ENCODE measurements at places on chromosomes 16 and 17.

DNA sequence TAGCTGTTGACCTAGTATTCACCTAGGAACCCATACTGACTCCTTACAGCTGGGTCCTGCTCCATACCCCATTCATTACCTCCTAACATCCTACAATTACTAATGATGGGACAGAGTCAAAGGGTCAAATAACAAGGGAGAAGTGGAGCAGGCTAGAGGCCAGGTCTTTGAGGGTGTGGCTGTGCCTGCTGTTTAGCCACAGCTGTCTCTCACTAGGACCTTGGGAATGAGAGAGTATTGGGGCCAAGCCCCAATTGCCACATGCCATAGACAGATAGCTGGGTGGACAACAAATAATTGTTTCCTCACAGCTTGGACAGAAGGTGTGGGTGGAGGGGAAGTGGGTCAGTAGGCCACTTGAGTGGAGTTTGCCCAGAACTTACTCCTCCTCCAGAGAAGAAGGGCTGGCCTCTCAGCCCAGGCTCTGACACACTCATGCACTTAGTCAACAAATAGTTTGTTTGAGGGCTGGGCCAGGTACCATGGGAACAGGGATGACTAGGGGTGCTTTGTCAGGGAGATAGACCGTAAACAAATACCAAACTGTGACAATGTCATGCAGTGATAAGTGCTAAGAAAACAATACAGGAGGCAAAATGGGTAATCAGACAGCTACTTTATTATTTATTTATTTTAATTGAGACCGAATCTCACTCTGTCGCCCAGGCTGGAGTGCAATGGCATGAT is 10.2 kb upstream of the CENPT start:
- no peak for DNase-seq

DNA sequence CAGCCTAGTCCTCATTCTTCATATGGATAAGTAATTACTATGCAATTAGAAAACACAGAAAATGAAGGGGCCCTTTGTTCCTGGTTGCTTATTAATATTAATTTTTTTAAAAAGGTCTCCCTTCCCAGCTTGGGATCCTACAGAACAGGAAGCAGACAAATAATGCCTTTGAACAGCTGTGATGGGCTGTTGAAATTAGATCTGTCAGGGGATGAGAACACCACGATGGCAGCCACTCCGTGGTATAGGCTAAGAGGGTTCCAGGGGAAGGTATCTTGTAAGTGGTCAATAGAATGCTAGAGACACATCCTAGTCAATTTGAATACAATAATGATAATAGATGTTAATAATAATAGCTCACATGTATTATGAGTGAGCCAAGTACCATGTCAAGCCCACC is 83.1 kb downstream of the CCDC182 start:
- DNase-seq = no peak

GRCh38 chr16:87125206-87126155 is 191.7 kb downstream of the C16orf95 start:
- DNase-seq = no peak

- no peak for DNase-seq
These were observed 23.6 kb downstream of the INTS2 start for GRCh38 chr17:61904094-61904710.

GRCh38 chr16:58019866-58020538 is 5.6 kb upstream of the MMP15 start:
- no peak for DNase-seq

GRCh38 chr17:5485270-5486205 is at the start of gene DERL2:
DERL2 (minus strand) TSS chr17:5486178; CDS start chr17:5486161, 17 bp downstream.
- DNase-seq = no peak

- DNase-seq = no peak
These were observed at the start of gene ATP2C2 for GRCh38 chr16:84368308-84368996. ATP2C2 (plus strand) TSS chr16:84368538; CDS start chr16:84368616, 78 bp downstream.

DNA sequence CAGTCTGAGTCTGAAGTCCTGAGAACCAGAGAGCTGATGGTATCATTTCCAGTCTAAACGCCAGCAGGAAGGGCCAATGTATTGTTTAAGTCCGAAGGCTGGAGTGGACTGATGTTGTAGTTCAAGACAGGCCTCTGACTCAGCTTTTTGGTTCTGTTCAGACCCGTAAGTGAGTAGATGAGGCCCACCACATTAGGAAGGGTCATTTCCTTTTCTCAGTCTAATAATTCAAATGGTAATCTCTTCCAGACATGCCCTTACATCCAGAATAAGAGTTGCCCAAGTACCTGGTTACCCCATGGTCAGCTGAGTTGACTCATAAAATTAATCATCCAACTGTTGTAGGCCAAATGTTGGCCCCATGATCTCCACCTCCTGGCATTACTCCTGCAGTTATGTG is 442.6 kb upstream of the HSBP1 start:
- DNase-seq = no peak

DNA sequence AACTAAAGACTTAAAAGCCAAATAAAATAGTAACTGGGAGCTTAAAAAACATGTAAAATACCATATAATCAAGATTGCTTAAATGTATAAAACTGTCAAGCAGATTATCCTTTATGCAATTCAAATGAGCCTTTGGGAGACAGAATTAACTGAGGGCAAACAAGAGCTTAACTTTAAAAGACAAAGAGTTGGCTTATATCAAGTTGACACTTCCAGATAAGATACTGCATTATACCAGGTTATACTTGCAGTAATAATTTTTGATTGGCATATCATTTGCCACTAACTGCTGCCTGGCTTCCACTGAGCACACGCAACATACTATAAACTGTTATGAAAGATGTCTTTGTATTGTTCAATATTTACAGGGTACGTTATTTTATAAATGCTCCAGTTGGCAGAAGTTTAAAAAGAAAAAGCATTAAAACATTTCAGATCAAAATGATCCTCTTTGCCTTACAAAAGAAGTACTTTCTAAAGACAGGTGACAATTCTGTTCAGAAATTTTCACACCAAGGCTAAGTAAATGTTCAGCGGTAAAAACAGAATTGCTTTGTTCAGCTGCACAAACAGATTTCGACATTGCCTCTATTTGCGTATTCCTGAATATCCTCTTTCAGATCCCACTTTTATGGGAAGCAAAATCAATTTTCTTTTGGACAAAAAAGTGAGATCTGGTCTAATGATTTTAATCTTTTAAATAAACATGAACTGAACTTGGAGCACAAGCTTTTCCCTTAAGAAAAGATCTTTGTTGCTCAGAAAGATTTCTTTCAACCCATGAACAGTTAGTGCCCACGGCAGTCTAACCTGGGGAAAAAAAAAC is 50.7 kb downstream of the TOX3 start:
- DNase-seq = no peak

DNA sequence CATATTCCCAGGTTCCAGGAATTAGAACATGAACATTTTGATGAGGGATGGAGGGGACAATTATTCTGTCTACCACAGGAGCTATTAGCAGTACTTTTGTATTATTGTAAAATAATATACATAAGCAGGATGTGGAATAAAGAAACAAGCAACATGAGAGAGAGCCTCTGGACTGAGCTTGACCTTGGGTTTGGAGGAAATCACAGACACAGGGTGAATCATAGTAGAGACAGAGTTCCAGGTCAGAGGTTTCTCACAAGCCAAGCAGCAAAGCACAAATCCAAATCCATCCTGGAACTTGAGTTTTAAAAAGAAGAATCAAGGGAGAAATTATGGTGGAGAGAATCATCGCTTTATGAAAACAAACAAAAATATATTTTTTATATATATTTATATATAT is 5.1 kb downstream of the KRT31 start:
- DNase-seq = no peak

GRCh38 chr16:86604436-86605193 is 26.3 kb downstream of the FOXL1 start:
- DNase-seq = no peak

DNA sequence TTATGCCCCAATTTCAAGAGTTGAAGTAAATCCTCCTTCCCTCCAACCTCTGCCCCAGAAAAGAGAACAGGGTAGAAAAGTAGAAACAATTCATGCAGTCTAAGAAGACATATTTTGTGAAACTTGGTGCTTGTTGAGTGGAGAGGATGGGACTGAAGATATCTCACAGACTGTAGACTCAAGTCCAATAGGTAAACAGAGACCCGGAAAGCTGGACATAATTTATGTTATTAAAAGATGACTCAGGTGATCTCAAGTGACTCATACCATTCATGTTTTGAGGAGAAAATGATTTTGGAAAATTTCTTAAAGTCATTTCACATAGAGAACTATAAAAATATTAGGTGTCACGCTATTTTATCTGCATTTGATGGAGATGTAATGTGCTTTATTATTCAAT is 203.1 kb upstream of the SOX9 start:
- DNase-seq = no peak

DNA sequence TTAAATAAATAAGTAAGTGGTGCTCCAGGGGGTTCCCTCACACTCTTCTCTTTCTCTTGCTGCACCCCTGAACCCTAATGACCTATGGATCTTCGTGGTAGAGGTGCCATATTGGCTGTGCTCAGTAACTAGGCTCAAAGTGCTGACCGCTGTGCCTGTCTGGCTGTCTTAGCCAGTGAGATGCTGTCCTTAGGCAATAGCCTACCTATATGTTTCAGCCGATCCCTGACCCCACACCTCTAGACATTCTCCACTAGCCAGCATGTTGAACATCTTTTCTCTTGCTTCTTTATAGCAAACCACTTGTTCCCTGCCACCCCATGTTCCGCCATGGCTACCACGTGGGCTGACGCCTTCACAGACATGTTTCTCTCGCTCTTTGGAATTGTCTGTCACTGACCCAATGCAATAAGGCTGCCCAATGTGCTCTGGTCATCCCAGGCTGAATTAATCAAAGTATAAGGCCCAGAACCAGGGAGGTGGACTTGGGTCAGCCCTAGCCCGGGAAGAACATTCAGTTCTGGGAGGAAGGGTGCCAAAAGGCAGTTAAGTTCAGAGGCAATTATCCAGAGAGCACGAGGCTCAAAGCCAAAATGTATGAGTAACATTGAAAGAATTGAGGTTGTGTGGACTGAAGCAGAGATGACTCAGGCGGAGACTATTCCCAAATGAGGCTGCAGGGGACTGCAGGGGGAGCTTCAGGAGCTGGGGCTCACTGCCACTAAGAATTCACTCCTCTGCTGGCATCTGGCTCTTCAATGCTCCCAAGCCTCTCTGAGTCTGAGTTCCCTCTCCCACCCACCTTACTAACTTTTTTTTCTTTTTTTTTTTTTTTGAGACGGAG is 28.7 kb upstream of the TNRC6A start:
- no peak for DNase-seq

- no peak for DNase-seq
These were observed 23.6 kb downstream of the XYLT1 start for GRCh38 chr16:17447101-17447569.

- no peak for DNase-seq
These were observed 29.9 kb downstream of the MAP3K3 start for GRCh38 chr17:63652106-63652505.

DNA sequence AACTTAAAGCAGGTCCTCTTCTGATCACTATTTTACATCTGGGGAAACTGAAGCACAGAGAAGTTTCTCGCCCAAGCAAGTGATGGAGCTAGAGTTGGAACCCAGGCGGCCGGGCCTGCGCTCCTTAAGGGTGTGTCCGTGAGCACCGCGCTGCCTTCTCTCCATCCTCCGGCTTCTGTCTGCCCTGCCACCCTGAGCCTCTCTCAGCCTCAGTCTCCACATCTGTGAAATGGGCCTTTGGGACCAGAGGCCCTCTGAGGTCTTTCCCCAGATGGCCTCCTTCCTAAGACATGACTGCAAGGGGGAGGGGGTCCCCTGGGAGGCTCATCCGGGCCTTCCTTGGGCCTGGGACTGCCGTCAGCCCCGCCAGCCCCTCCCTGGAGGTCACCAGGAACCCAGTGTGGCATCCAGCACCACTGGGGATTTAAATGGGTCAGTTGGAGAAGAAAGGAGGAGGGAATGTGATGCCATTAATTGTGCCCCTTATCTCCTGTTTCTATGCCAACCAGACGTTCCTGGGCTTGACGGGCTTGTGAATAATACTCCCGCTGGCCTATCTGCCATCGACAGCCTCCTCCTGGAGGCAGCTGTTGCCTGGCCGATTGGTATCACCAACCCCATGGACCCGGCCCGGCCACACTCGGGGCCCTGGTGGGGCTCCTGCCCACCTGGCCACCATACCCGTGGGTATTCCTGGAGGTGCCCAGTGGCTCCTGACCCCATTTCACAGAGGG is 5.1 kb downstream of the ZFPM1 start:
- DNase-seq = no peak

GRCh38 chr16:57159447-57159846 is 26.4 kb downstream of the PSME3IP1 start:
- no peak for DNase-seq

GRCh38 chr17:59684967-59685366 is 22.3 kb downstream of the PTRH2 start:
- no peak for DNase-seq

DNA sequence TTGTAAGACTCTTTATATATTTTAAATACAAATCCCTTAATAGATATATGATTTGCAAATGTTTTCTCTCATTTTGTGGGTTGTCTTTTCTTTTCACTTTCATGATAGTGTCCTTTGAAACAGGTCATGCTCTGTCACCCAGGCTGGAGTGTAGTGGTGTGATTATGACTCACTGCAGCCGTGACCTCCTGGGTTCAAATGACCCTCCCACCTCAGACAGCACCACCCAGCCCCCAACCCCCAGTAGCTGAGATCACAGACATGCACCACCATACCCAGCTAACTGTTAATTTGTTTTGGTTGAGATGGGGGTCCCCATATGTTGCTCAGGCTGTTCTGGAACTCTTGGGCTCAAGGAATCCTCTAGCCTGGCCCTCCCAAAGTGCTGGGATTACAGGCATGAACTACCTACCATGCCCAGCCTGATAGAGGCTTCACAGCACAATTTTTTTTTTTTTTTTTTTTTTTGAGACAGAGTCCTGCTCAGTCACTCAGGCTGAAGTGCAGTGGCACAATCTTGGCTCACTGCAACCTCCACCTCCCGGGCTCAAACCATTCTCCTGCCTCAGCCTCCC is 18.5 kb upstream of the TMIGD1 start:
- no peak for DNase-seq

DNA sequence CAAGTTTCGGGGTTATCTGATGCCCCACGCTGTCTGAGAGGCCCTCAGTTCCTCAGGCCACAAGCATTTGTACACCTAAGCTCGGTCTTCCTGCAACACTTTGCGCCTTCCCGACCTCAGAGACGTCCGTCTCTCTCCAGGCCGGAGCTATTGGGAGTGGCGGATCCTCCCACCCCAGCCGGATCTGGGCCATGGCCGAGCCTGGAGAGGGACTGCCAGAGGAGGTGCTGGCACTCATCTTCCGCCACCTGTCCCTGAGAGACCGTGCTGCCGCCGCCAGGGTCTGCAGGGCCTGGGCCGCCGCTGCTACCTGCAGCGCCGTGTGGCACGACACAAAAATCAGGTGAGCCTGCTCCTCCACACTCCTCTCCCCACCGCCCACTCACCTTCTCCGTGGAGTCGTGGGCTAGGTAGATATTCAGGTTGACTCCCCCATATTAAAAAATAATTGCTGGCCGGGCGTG is 1.9 kb downstream of the FBXL8 start:
- no peak for DNase-seq

DNA sequence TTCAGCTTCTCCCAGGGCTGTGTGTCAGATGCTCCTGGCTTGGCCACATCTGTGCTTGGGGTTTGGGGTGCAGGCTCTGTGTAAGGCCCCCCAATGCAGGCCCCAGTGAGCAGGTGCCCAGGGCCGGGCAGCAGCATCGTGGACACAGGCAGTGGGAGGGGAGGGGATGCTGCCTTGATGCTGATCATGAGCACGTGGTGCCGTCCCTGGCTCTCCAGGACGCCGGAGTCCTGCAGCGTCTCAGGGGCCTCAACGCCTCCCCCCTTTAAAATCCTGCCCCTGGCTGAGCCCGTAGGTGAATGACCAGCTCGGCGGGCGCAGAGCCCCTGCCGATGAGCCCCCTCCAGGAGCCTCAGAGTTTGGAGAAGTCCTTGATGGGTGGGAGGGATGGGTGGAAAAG is 9.0 kb downstream of the METRNL start:
- DNase-seq = no peak
